NCI-H187 (cell line): ENCODE measurements at places on chromosomes 2 and 18.

DNA sequence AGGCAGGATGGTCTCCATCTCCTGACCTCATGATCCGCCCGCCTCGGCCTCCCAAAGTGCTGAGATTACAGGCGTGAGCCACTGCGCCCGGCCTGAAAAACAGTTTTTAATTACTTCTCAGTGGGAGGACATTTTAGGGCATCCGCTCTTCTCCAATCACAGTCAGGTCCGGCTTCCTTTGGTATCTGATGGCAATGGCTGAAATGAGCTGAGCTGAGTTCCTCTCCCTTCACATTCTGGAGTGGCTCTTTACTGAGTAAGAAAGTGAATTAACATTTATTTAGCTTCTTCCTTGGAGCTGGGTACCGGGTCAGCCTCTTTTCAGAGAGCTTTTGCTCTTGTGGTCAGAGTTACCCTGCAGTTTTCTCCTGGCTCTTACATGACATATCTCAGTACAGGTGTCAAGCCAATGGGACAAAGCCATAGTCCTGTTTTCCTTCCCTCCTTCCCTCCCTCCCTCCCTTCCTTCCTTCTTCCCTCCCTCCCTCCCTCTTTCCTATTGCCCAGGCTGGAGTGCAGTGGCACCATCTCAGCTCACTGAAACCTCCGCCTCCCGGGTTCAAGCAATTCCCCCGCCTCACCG lies 1.1 kb upstream of the TTC27 start:
- DNase-seq = no peak

- no peak for DNase-seq
Measured at GRCh38 chr2:235049069-235049468, 97.3 kb downstream of the SH3BP4 start.

GRCh38 chr18:10184776-10185175 lies 269.7 kb upstream of the APCDD1 start:
- no peak for DNase-seq

DNA sequence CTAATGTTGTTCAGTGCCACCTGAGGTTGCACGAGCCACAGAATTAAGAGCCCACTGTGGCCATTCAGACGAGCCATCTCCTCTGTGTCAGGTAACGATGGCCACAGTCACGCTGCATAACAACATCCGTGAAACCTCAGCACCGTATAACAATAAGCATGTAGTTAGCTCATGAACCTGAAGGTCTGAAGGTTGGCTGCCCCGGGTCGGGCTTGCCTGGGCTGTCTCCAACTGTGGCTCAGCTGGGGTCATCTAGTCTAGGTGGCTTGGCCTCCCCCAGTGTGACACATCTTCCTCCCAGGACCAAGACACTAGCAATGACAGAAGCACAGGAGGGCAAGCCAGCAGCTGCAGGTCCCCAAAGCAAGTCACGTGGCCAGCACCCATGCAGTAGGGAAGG lies 258.0 kb downstream of the GLI2 start:
- DNase-seq = no peak

DNA sequence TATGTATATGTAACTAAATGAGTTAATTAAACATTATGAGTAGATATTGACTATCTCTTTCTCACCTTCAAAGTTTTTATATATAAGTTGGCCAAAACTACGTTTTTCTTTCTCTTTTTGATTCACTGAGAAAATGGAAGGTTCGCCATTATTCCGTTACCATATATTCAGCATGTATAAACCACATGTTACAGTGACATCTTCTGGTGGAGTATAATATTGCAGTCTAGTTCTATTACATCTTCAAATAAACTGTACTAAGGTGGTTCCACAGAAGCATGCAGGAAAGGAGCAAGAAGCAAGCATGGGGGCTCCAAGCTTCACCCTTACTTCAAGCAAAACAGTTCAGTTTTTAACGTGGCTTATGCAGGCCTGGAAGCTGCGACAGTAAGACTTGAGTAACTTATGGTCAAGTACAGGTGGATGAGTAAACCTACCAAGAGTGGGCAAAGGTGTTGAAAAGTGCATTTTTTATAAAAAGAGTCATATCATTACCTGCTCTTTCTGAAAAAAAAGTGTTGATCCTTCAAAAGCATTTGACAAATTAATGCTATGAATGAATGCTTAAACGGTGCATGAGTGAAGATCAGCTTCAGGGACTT lies 129.8 kb upstream of the RAB6C start:
- no peak for DNase-seq

- no peak for DNase-seq
Measured at GRCh38 chr2:25275575-25275965, 66.2 kb downstream of the DNMT3A start.

- DNase-seq = peak; percentile 27
Measured at GRCh38 chr2:14866736-14867352, 234.3 kb downstream of the LRATD1 start.

GRCh38 chr2:129239141-129239540 lies 740.3 kb upstream of the RAB6C start:
- no peak for DNase-seq

DNA sequence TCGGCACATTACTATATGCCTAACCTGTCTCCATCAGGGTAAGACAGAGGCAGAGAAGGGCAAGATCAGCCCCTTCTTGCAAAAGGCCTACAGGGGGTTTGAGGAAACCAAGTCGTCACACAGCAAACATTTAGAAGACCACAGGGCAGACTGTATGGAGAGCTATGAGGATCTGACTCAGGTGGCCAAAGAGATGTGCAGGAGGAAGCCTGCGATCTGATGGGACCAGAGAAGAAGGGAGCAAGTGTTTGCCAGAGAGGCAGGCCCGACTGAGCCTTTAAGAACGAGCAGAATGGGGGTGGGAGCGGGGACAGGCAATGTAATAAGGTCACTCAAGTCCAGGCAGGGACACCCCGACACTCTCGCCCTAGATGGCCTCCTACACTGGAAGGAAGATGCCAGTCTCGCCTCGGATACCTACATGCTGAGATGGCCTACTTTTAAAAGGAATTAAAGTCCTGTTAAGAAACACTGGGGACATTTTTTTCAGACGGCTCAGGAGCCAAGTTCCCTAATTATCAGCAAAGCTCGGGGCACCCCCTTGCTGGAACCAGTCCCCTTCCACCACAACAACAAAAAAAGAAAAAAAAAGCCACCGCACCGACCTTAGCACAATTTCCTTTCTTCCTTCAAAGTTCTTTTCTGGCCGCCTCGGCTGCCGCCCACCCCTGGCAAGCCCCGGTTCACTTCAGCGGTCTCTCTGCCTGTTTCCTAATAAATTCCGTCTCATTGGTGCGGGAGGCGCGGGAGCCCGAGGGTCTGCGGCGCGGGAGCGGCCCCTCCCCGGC lies 1.5 kb downstream of the SFXN5 start:
- DNase-seq = no peak

DNA sequence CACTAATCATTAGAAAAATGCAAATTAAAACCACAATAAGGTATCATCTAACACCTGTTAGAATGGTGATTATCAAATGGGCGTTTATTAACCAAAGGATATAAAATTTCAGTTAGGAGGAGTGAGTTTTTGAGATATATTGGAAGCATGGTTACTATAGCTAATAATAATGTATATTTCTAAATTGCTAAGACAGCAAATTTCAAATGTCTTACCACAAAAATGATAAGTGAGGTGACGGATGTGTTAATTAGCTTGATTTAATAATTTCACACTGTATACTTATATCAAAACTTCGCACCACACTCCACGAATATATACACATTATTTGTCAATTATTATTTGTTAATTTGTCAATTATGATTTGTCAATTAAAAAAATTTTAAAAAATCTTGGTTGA lies 227.2 kb upstream of the DDX18 start:
- no peak for DNase-seq

GRCh38 chr18:25176518-25177042 lies 175.4 kb downstream of the ZNF521 start:
- no peak for DNase-seq

DNA sequence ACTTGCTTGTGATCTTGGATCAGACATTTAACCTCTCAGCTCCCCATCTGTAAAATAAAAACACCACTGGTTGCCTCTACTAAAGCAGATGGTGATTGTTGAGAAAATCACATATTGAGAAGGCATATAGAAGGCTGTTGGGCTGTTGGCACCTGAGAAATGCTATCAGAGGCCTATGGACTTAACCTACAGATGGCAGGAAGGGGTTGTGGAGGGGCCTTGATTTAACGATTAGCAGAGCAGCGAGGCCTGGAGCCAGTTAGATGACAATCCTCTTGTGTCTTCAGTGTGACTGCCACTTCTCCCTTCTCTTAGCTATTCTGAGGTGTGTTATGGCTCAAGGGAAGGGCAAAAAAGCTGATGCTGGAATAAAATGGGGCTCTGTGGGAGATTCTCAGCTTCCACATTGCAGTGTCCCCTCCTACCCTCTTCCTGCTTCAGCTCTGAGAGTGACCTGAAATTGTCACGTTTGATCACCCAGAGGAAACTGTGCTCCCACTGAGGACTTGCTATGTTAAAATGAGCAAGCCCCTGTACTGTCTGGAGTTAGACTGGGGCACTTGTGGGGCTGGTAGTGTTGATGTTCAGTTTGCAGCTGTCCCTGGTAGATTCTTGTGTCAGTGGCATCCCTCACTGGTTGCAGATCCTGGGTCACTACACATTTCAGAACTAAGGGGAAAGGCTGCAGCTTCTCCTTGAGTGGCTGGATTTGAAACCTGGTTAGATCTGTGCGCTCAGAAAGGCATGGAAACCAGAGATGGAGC lies 31.5 kb downstream of the CXCR4 start:
- no peak for DNase-seq

DNA sequence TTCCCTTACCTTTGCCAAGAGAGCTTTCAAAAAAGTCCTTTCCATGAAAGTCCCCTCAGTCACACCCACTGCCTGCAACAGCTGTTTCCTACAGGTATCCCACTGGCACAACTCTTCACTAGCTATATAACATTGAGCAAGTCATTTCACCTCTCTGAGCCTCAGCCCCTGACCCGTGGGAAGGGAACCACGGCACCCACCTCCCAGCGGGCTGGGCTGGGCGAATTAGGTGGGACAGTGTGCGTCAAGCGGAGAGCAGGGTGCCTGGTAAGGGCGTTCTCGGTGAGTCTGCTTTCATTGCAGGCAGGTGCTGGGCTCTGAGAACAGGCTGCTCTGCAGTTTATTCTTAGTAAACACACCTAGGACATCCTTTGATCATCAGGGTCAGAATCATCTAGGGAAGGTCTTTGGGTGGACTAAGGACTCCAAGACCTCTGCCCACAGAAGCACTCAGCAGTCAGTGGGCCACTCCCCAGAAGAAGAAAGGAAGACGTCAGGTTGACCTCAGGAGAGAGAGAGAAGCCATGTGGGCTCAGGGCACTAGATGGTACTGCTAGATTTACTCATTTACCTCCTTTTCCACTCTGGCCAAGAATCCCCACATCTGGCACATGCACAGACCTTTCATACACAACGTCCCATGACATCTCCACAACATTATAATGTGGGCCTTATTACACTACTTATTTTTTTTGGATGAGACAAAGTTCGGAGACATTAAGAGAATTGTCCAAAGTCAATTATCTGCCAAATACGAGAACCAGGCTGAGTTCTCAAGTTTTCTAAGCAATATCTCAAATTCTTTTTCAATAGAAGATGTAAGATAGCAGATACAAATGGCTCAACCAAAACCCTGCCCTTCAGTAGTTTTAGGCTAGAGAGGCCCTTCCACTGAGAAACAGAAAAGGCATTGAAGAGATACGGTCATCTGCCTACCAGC lies 79.9 kb downstream of the GALNT14 start:
- no peak for DNase-seq

DNA sequence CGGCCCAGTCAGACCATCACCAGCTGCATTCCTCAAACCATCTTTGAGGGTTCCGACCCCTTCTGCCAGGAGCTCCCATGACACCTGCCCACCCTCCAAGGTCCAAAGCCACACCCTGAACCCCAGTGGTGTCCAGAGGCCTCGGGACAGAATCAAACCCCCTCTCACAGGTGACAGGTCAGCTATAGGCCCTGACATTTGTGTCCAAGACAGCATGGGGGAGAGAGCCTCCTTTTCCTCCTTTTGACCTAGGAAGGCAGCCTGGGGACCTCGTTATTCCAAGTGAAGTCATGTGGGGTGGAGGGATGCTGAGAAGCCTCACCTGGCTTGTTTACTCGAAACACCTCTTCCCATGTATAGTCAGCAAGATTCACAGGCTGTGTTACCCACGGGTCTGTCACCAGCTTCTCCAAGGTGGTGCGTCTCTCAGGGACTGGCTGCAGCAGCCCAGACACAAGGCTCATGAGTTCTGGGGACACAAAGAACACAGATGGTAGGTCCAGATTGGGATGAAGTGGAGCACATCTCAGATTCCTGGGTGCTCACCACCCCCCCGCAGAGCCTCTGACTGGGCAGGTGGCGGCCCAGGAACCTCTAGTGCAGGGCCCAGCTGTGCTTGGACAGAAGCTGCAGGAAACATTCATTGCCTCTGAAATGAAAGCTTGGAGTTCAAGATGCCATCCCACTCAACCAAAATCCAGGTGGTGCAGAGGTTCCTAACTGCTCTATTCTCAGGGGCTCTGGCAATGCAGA lies 5.1 kb upstream of the MTERF4 start:
- no peak for DNase-seq

- DNase-seq = peak; percentile 42
Measured at GRCh38 chr18:49812286-49813068, 856 bp downstream of the ACAA2 start.

GRCh38 chr2:58535990-58536389 lies 294.9 kb upstream of the FANCL start:
- no peak for DNase-seq

DNA sequence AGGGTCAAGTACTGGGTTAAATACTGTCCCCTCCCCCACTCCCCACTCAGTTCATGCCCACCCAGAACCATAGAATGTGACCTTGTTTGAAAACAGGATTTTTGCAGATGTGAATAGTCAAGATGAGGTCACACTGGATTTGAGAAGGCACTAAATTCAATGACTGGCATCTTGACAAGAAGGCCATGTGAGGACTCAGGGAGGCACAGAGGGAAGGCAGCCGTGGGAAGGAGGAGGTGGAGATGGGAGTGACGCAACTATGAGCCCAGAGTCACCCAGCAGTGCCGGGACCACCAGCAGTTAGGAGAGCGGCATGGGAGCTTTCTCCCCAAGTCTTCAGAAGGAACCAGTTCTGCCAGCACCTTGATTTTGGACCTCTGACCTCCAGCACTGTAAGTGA lies 257.3 kb downstream of the BCL2 start:
- no peak for DNase-seq

DNA sequence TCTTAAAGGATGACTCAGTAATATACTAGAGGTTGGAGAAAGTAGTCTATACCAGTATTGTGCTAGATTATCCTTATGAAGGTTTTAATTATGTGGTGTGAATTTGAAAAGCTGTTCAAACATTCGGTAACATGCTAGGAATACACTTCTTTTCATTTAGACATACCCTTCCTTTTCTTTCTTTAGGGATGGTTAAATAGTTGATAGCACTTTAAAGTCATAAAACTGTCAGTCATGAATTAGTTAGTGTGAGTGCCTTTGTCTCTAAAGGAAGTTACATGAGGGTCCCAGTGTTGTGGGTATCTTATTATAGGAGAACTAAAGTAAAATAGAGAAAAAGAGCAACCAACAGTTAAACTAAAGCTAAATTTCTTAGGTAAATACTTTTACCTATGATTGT lies 149.3 kb downstream of the CSRNP3 start:
- DNase-seq = no peak

DNA sequence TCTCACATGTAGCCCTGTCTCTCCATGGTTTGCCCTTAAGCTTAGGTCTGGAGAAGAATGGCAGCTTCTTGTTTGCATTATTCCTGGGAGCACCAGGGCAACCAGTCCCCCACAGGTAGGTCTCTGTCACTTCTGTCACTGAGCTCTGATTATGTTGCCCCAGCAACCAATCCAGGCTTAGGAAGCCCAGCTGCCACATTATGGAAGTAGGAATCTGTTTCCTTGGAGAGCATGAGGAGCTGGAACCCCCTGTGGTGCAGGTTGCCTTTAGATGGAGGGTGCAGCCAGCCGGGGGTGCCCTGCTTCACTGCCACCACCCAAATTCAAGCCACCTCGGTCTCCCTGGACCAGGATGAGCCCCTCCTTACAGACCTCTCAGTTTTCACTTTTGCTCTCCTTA lies 4.8 kb downstream of the RESP18 start:
- DNase-seq = no peak
